Left ventricle myocardium superior (tissue), 1 donor: ENCODE measurements at places on chromosomes 6 and 20. TPM values are rescaled to one million over a fixed set of nuclear protein-coding genes. Genes with fewer than 3 reads are reported as not detected.

The WFDC2 gene
- 1.4 TPM for total RNA-seq

The ENPP4 gene
- 21.3 TPM for total RNA-seq

The DEFB129 gene
- not detected for total RNA-seq

The SLPI gene
- 21.9 TPM for total RNA-seq

The SMOC2 gene
- total RNA-seq, result 18.7 TPM

- DNase-seq, result no peak
Observed at GRCh38 chr6:72721346-72721745, 99.5 kb downstream of the KCNQ5 start.

DNA sequence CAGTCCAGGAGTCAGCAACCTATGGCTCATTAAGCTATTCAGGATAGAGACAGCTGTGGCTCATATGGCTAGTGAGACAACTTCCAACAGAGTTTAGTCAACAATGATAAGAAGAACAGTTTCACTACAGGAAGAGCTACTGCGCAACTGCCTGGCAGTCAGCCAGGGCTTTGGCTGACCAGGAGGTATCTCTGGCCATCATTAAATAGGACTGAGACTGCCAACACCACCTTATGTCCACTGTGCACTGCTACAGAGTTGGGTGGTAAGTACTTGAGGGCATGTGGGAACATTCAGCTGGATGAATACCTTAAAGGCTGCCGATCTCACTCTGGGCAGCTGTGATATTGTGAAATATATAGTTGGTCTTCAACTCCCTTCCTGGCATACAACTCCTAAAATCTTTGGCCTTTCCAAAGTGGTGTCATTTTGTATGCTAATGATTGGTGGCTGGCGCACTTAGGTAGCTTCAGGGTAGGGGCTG is 52.2 kb upstream of the FAM83C start:
- peak; percentile 81 for DNase-seq

DNA sequence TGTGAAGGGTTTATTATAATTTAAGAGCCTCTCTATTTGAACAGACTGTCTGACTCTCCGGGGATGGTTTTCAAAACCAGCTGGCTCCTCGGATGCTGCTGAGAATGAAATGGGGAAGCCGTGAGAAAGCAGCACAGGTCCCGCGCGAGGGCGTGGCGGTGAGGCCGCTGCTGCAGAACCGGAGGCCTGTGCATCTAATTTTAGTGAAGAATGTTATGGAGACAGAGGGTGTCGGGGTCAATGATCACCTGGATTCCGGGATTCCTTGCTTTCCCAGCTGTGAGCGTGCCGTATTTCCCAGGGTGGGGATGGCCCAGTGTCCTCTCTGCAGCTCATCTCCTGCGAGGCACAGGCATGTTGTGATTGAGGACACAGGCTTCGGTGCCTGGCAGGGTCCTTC is 348.0 kb downstream of the CDH4 start:
- DNase-seq, result no peak

DNA sequence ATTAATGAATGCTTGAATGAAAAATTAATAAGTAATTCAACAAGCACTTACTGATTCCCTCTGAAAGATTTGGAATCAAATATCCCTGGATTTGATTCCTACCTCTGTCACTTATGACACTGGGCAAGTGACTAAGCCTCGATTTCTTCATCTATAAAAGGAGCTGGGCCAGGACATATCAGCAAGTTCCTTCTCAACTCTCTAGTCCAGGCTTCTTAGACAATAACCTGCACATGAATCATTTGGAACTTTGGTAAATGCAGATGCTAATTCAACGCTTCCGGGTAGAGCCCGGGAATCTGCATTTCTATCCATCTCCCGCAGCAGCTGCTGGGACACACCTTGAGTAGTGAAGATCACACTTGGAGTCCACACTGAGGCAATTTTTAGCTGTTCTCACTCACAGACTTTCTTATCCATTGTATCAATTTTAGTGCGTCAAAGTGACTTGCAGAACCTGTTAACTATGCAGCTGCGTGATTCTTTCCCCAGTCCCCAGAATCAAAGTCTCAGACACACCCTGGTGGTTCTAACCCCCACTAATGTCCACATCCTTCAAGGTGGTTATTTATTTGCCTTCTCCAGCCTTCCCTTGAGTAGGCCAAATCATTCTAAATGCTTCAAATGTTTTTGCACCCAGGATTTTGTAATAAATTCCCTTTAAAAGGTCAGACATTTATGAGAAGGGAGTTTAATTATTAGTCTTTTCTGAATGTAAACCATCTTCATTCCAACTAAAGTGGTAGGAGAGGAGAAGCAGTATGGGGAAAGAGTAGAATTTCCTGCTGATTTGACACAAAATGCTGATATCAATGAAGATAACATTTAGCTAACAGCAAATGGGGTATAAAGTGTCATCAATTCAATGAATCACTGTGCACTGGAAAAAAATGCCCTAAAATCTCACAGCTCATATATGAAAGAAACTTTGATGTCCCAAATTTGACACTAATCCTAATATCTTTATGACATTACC is 26.0 kb upstream of the CCND3 start:
- DNase-seq, result no peak

GRCh38 chr6:138486249-138487101 is 12.8 kb downstream of the NHSL1 start:
- DNase-seq, result no peak

DNA sequence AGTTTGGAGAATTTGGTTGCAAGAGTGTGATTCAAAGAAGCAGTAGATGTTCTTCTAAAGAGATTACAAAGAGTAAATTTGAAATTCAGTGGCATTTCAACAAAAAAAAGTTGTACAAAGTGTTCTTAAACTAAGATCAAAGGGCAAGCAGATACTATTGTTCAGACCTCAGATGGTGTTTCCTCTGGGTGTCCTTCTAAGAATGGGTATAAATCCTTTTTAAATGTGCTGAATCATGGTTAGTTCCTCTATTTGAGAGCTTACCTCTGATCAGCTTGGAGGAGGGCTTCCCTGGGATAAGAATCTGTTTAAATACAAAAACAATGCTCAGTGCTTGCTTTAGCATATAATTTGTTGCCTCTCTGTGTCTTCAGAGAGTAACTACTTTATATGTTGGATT is 6.3 kb downstream of the BMP6 start:
- no peak for DNase-seq
